ENCODE measurements at places on chromosomes 1 and 21.

DNA sequence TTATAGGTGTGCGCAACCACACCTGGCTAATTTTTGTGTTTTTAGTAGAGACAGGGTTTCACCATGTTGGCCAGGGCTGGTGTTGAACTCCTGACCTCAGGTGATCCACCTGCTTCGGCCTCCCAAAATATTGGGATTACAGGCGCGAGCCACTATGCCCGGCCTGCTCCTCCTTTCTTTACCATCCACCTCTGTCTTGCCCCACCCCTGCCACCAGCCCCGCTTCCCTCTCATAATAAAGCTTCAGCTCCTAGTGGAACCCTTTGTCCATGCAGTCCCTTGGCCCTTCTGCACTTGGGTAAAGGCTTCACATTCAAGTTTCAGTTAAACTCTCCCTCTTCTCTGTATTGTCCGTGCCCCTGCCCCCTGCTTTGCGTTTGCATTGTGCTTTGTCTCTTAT, 120.1 kb downstream of the CAMTA1 start:
- no peak for DNase-seq

DNA sequence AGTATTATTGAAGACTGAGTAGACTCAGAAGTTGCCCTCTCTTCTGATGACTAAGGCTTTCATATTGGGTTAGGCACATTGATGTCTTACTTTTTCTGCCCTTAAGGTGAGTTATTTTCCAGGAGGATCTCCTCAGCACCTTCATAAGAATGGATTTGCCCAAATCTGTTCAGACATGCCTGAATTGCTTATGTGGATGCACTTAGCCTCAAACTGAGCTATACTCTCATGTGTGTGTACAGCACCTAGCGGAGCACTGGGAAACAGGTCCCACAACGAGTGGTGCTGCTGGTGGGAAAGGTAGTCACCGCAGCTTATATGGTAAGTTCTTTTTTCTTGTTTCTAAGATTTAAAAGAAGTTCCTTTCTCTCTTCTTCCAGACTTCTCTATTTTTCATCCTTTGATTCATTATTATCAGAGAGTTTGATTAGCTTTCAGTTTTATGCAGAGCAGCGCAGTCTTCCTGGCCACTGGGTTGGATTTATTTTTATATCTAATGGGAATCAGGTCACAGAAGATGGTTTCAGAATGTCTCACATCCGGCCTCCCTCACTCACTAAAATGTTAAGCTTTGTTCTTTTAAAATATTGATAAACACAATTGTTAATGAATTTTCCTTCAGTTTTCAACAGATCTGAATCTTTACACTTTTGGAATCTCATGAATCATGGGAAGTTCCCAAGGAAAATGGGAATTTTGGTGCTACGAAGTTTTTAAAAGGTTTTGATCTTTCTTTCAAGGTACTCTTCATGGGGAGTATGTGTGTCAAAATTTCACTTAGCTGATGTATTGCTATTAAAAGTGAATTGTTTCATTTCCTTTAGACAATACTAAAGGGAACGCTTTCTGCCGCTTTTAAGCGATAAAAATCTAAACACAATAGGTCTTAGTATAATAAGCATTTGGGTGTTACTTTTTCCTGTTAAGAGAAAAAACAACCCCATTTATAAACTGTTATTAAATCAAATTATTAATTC, 58.5 kb downstream of the EXTL2 start:
- no peak for DNase-seq

DNA sequence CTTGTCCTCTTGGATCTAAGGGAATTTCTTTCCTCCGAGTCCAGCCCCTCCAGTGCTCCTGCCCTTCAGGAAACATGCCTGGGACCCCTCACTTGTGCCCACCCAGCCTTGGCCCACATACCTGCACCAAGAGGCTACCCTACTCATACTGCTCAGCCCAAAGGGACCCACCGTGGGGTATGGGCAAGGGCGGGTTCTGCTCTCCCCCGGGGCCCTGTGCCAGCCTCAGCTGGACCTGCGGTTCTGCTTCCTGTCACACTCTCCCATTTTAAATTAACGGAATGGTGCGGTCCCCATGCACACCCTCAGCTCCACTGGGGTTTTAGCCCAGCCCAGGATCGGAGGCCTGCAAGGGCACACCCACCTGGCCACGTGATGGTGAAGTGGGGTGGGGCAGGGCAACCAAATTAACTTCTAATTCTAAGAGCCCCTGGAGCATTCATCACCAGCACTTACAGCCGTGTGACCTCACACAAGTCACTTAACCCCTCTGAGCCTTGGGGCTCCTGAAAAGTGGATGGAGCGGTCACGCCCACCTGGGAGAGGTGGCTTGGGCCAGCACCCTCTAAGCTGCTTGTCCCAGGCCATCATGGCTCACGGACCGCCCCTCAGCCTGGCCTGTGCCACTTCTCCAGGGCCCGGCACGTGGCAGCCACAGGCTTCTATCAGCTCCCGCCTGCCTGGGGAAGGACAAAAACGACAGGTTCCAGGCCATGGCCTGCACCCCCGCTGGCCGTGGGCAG, 28.3 kb downstream of the TP73 start:
- DNase-seq, result no peak

- DNase-seq, result no peak
These were observed 66.4 kb upstream of the IL12RB2 start for GRCh38 chr1:67241200-67241746.

- DNase-seq, result no peak
These were observed 31.8 kb downstream of the ABCG1 start for GRCh38 chr21:42250422-42251403.

GRCh38 chr1:228059634-228060457, 22.7 kb upstream of the ARF1 start:
- DNase-seq, result peak; percentile 26

DNA sequence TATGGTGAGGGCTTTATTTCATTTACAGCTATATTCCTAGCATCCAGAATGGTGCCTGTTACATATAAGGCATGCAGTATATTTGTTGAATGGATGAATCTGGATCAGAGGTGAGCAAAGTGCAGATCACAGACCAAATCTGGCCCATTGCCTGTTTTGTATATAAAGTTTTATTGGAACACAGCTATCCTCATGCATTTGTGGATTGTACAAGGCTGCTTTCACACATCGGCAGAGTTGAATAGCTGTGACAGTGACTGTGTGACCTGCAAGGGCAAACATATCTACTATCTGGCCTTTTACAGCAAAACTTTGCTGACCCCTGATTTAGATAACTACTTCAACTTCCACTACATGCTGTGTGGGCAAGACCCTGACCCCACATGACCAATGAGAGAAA, 54.0 kb upstream of the MRPS6 start:
- DNase-seq, result no peak

- no peak for DNase-seq
These were observed 85.8 kb downstream of the NIBAN1 start for GRCh38 chr1:184888505-184888904.

DNA sequence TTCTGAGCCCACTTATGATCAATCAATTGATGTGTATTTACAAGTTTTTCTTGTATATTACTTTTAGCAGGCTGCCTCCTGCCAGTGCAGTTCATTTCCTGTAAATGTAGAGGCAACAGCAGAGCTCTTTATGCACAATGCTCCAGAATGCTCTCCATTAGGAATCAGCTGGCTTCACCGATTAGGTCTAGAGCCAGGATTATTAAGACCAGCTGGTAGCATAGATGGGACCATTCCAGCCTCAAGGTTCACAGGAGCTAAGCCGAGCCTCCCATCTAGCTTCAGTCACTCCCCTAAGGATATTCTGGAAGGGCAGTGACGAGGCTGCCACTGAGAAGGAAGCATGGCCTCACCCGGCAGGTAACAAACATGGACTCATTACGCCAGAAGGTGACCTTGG, 36.8 kb downstream of the DHRS3 start:
- DNase-seq, result no peak

DNA sequence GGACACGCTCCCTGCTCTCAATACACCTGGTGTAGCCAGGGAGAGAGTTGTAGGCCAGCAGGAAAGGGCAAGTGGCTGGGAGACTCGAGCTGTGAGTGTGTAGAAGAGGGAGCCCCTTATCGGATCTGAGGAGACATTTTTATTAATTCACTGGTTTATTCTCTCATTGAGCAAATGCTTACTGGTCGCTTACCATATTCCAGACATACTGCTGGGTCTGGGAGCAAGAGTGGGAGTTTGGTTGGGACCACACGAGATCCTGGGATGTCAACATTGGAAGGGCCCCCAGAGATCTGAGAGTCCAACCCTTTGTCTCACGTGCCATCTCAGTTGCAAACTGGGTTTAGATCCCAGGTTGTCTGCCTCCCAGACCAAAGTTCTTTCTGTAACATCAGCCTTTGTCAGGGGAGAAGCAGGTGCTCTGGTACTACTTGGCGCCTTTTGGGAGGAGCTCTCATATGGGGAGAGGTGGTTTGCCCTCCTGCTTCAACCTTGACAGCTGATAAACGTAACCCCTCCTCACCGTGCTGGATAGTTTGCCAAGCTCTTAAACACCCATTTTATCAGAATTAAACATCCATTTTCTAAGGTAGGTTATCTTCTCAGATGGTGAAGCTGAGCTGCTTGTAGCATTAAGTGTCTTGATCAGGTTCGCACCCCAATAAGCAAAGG, 742 bp downstream of the TMEM222 start:
- DNase-seq, result no peak

DNA sequence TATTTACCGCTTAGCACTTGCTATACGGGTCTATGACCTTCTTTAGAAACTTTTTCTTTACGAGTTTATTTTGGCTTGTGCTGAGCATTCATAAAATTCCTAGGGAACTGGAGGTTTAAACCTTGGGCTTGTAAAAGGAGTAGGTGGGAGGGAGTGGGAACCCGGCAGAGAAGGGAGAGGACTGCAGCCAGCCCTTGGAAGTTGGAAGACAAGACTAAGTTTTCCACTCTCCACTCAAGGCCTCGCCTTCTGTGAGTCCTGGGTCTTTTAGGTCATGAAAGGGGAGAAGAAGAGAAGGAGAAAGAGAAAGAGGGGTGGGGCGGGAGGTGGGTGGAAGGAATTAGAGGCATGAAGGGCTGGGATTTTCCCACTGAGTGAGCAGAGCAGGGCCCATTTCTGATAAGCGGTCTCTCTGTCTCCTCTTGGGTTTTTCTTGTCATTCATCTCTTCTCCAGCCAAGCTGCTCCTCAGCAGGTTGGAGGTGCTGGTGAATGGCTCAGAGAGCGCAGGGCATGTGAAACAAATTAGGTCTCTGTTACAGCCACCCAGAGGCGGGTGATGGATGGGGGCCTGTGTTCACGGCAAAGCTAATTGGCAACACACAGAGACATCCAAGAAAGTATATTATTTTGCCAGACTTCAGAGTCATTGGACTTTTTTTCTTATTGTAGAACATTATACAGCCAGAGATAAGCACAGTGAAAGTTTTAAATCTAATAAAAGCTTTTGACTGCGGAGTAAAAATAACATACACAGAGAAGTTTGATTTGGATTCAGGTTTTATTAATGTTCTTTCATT, 247.3 kb downstream of the FOXD2 start:
- DNase-seq, result no peak

DNA sequence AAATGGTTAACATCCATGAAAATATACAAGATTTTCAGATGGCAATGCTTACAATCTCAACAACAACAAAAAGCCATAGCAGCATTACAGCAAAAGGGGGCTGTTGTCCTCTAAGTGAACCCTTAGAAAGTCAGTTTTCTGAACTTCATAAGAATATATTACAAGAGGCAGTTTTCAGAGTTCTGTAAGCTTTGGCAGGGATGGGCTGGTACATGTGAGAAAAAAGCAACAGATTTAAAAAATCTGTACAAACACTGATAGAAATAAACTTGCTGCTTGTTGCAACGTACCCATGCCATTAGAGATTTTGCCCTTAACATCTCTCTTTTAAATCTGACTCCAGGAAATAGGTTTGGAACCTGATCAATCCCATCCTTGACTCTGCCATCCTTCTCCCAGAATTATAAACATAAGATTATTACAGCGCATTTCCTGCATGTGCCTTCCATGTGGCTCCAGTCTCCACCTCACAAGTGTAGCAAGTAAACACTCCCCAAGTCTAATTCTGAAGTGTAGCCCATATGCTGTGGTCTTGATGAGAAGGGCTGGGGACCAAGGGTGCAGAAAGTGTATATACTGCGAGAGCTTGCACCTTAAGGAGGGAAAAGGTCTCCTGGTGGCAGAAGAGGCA, 101.4 kb upstream of the TSPAN2 start:
- no peak for DNase-seq

DNA sequence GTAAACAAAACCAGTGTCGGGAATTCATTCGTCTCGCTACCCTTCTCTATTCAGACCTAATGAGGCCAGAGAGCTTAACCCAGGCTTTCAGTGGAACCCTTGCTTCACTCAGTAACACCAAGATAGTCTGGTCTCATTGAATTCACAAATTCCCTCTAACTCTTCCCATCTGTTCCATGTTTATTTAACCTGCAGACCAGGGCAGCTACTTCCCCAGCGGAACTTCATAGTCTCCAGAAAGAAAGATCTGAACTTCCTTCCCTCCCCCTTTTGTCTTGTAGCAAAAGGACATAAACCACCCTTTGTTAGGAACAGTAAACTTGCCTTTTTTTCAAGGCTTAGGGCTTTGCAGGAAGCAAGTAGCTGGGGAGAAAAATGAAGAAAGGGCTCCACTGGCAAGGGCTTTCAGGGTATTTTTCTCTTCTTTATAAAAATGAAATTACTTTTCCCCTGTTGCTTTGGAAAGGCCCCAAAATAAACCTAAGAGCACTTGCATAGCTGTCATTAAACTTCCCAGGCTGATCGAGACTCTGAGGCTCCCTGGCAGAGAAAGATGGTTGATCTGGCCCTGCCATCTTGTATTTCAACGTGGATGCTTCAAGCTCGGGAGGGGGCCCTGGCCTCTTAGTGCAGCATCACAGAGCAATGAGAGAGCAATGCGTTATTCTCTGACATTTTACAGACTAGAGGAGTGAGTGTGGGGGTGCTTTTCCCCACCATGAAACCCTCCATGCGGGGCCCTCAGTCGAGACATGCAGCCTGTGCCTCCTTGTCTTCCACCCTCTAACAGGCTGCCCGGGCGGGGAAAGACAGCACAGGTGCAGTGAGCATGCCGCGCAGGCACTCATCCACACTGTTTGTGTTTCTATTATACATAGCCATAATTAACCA, 30.0 kb downstream of the MIS18A start:
- no peak for DNase-seq

- DNase-seq, result no peak
These were observed 7.2 kb downstream of the NME7 start for GRCh38 chr1:169360415-169360814.

DNA sequence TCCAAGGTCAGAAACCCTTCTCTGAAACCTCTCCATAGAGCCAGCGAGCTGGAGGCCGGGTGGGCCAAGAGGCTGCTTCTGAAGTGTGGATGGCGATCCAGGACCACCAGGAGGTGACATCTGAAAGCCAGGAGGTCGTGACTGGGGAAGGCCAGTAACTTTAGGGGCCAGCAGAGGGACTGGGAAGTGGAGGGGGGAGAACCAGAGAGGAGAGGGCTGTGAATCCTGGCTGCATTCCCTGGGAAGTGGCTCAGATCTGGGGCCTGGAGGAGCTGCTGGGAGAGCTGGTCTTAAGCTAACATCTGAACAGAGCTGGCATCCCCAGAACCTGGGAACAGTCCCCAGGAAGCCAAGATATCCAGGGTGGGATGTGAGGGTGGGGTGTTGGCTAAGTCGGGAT, 11.3 kb upstream of the EPHA8 start:
- no peak for DNase-seq

DNA sequence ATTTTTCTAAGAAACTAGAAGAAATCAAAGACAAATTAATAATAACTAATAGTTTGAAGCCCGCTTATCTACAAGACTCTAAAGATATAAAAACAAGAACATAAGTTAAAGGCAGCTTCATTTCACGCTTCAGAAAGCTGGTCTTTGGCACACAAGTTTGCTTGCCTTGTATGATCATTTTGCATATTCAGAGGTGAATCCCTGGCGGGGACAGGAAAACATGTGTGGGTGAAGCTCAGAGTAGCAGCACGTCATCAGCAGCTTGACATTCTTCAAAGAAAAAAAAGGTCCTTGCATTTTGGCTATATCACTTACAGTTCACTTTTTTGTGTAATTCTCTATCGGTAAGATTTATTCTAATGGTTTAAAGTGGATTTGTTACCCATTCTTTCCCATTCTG, 1911.8 kb downstream of the MRPL39 start:
- DNase-seq, result no peak
